Lung microvascular endothelial cell (primary cell): ENCODE measurements at places on chromosomes 1 and 21.

DNA sequence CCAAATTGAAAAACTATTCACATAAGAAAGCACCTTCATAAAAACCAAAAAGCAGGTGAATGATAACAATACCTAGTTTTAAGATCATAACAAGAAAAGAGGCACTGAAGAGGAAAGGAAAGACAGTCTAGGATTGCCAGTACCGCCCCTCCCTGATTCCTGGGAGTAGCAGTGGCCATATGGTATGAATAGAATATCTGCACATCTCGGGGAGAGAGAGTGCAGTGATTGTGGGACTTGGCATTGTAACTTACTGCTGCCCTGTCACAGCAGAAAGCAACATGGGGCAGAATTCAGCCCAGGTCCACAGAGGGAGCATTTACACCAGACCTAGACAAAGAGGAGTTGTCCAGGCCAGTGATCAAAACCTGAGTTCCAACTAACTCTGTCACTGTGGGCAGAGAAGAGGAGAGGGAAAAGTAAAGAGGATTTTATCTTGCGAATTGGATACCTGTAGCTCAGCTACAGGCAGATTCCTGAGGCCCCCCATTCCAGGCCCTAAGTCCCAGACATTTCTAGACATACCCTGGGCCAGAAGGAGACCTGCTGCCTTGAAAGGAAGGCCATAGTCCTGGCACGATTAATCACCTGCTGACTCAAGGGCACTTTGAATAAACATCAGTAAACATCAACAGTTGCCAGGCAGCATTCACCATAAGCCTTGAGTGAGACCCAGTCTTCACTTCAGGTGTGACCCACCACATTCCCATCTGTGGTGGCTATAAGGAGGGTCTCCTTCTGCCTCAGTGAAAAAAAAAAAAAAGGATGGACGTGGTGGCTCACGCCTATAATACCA lies 397.5 kb downstream of the TGFB2 start:
- DNase-seq, result no peak

DNA sequence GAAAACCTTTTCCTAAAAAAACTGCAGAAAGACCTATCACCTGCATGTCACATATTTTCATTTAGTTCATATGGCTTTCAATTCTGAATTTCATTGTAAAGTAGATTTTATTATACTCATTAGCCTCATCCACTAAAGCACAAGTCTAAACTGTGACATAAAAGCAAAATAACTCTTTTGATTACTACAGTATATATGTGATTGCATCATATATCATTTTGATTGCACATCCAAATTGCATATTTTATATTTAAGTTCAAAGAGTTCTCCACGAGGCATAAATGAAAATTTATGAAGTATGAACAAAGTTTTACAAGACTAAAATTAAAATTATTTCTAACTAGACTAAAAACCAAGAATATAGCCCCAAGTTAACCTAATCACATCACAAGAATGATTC lies 19.3 kb downstream of the PALMD start:
- DNase-seq, result no peak

DNA sequence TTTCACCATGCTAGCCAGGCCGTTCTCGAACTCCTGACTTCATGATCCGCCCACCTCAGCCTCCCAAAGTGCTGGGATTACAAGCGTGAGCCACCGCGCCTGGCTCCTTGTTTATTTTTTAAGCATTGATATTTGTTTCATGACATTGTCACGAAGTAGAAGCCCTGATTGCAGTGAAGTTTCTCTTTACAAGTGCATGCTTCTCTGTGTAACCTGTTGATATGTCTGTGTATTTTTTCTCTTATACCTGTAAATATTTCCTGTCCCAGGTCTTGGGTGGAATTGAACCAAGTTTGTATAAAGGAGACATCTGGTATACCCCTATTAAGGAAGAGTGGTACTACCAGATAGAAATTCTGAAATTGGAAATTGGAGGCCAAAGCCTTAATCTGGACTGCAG lies 73.5 kb upstream of the FAM3B start:
- no peak for DNase-seq

- DNase-seq, result peak; percentile 91
These were observed 85.1 kb downstream of the KCNN3 start for GRCh38 chr1:154784924-154785531.

DNA sequence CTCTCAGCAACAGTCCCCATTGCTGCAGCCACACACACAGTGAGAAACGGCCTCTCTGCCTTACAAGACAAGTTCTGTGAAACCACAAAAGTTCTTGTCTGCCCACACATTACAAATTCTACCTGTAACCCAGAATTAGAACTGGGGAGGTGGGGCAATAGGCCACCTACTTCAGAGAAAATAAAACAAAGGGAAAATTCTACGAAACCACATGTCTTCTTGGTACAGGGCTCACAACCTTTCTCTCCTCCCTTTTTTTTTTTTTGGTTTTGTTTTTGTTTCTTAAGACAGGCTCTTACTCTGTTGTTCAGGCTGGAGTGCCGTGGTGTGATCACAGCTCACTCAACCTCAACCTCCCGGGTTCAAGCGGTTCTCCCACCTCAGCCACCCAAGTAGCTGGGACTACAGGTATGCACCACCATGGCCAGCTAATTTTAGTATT lies 30.2 kb downstream of the LPAR3 start:
- no peak for DNase-seq

DNA sequence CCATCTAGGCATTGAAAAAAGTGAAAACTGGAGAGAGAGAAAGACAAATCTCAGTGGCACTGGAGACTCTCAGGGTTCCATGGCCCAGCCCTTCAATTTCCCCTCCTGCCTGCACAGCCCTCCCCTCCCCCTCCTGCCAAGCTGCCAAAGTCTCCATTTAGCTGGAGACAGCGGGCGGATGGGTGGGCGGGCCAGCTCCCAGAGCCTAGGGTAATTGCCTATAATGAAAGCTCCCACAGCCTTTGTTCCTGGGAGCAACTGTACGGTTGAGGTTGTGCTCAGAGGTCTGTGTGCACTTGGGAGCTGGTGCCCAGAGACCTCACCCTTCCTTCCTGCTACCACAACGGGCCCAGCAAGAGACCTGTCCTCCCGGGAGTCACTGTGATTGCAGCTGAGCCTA lies 89.6 kb downstream of the NAV1 start:
- DNase-seq, result no peak

DNA sequence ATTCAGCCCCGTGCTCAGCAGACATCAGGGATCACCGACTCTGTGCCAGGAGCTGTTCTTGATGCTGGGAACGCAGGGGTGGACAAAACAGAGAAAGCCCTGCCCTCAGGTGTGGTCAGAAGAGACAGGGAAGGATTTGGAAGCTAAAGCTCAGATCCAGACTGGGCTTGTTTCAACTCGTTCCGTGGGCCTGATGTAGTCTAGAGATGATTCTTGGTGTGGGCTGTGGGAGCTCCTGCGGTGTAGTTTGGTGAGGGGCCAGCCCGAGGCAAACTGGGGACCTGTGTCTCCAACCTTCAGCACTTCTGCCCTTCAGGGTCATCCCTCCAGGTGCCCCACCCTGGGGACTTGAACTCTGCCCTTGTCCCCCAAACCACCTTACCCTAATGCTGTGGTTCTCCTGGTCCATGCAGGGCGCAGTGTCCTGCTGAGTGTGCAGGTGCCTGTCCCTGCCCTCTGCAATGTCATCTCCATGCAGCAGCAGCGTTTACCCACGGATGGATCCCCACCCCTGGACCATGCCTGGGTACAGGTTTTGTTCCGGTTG lies 17.3 kb upstream of the ABCG1 start:
- no peak for DNase-seq

- DNase-seq, result no peak
These were observed 4.6 kb upstream of the PRDM16 start for GRCh38 chr1:3064296-3064850.
